ENCODE measurements at places on chromosomes 4 and X. TPM values are rescaled to one million over a fixed set of nuclear protein-coding genes. Genes with fewer than 3 reads are reported as not detected.

- no peaks in the 10 kb centered on the region for H3K27me3 ChIP-seq
- no peak overlapping the region for H3K27ac ChIP-seq
- no peaks in the 10 kb centered on the region for H3K4me1 ChIP-seq
- H3K4me3 ChIP-seq = no peak overlapping the region
- H3K36me3 ChIP-seq = no peaks in the 10 kb centered on the region
These were observed 127.2 kb downstream of the FBXW7 start for GRCh38 chr4:152408514-152409327.

DNA sequence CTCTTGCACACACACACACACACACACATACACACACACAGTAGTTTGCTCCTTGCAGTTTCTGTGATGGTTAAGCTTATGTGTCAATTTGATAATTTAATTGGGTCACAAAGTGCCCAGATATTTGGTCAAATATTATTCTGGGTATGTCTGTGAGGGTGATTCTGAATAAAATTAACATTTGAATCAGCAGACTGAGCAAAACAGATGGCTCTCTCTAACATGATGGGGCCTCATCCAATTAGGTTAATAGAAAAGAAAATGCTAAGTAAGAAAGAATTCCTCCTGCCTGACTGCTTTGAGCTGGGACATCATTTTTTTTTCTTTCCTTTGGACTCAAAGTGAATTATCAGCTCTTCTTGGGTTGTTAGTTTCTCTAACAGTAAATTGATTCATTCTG is 191.2 kb upstream of the INTU start:
- H3K27me3 ChIP-seq = no peaks in the 10 kb centered on the region
- no peak overlapping the region for H3K4me3 ChIP-seq
- H3K27ac ChIP-seq = no peak overlapping the region
- no peaks in the 10 kb centered on the region for H3K36me3 ChIP-seq
- DNase-seq = no peak
- no peaks in the 10 kb centered on the region for H3K4me1 ChIP-seq

GRCh38 chr4:176794151-176794550 is 1.4 kb upstream of the VEGFC start:
- H3K36me3 ChIP-seq = no peaks in the 10 kb centered on the region
- no peak overlapping the region for H3K4me3 ChIP-seq
- H3K27ac ChIP-seq = no peak overlapping the region
- peaks cover 13% of the 10 kb centered on the region for H3K4me1 ChIP-seq

GRCh38 chrX:48974574-48974973 is 2.9 kb upstream of the KCND1 start:
- H3K4me1 ChIP-seq = peaks cover 12% of the 10 kb centered on the region
- no peak overlapping the region for H3K27ac ChIP-seq
- no peak for DNase-seq
- no peak overlapping the region for H3K4me3 ChIP-seq

DNA sequence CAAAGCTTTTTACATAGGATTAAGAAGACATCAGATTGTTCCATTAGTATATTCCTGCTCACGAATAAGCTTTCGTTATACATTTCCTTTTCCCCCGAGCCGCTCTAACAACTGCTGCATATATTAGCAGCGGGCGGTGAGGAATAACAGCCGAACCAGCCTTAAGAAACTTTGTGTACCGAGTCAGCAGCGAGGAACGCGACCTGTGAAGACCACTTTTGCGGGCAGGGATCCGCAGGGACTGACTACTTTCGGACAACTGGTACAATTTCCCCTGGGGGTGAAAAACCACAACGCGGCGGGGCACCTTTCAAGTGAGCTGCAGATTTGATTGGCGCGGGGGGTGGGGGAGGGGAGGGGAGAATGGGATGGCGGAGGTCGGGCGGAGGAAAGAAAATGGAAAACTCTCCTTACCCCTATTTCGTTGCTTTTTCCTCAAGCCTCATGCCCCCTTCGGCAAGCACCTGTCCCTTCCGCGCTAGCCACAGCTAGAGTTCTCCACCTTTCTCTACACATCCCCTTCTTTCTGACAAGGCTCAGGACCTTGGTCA is 5.9 kb upstream of the PITX2 start:
- H3K4me1 ChIP-seq = peaks cover 15% of the 10 kb centered on the region
- DNase-seq = no peak
- H3K4me3 ChIP-seq = no peak overlapping the region
- H3K27ac ChIP-seq = no peak overlapping the region
- H3K27me3 ChIP-seq = no peaks in the 10 kb centered on the region
- no peaks in the 10 kb centered on the region for H3K36me3 ChIP-seq

- no peaks in the 10 kb centered on the region for H3K27me3 ChIP-seq
- H3K4me3 ChIP-seq = no peak overlapping the region
- no peaks in the 10 kb centered on the region for H3K36me3 ChIP-seq
- no peak for DNase-seq
- H3K4me1 ChIP-seq = peaks cover 6% of the 10 kb centered on the region
These were observed 126.0 kb downstream of the CHRDL1 start for GRCh38 chrX:110669572-110669971.

DNA sequence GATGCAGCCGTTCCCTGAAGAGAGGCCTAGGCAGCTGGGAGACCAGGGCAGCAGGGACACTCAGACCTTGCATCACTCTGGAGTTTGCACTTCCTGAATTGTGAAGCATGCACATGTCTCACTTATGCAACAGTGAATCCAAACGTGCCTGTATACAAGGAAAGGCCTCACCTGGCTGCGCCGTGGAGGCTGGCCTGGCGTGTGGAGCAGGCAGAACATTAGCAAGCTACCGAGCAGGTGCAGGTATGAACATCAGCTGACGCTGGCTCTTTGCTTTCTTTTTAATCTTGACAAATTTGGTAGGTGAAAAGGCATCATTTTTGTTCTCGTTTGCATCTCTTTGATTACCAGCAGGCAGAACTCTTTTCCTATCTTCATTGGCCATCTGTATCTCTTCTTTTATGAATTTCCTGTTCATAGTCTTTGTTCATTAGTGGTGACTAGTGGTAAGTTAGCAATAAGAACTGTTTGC is 37.1 kb upstream of the IRAK1 start:
- no peaks in the 10 kb centered on the region for H3K27me3 ChIP-seq
- H3K4me3 ChIP-seq = no peak overlapping the region
- peak; percentile 67 for DNase-seq
- no peak overlapping the region for H3K27ac ChIP-seq
- no peaks in the 10 kb centered on the region for H3K36me3 ChIP-seq

DNA sequence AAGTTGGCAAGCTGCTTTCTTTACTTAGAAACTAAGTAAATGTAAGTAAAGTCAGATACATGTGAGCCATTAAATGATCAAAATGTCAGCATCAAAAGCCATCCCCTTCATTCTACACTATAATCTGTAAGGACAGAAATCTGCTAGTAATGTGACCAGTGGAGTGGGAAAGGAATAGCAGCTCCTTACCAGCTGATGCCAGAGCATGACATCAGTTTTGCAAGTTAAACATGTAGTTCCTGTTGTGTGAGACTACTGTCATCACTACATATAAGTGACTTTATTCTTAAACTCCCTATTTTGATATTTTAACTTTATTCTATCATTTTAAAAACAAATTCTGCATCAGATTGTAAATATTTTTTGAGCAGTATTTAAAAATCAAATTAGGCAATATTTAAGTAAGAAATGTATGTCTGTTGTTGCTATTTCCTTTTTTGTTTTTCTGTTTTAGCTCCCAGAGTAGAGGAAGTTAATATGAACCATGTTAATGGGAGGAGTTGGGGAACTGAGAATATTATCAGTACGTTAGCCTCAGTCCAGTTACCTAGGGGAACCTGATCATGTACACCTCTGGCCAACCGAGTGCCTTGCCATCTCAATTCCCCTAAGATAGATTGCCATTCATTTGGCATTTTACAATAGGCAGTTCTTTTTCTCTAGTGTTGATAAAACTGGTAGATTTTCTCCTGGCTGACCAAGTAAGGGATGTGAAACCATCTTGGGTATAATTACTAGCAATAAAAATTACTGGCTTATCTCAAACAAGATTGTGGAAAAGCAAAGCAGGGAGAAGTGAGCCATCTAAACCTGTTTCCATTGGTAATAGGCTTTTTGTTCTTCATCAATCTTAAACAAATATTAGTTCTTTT is 34.7 kb downstream of the CCNI start:
- H3K27me3 ChIP-seq = no peaks in the 10 kb centered on the region
- H3K36me3 ChIP-seq = no peaks in the 10 kb centered on the region
- H3K27ac ChIP-seq = no peak overlapping the region

DNA sequence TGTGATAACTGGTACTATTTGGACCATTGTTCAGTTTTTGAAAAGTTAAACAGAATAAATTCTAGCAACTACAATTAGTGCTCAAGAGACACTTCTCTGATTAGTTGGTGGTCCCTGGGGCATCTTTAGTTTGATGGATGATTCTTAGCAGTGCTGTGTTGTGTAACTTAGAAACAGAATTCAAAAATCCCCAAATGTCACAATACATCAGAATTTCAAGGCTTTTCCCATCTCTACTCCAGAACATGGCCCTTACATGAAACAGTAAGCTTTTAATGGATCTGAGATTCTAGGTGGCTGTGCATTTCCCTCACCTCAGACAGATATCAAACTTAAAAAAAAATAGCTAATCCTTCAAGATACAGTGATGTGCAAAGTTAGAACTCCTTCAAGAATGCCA is 104.4 kb upstream of the CXCL13 start:
- no peak overlapping the region for H3K27ac ChIP-seq
- no peaks in the 10 kb centered on the region for H3K27me3 ChIP-seq
- no peaks in the 10 kb centered on the region for H3K4me1 ChIP-seq
- H3K4me3 ChIP-seq = no peak overlapping the region

GRCh38 chrX:38326086-38326485 is 1.2 kb downstream of the RPGR start:
- no peak for DNase-seq
- peaks cover 10% of the 10 kb centered on the region for H3K4me1 ChIP-seq
- H3K27me3 ChIP-seq = no peaks in the 10 kb centered on the region
- H3K4me3 ChIP-seq = no peak overlapping the region
- H3K27ac ChIP-seq = no peak overlapping the region

DNA sequence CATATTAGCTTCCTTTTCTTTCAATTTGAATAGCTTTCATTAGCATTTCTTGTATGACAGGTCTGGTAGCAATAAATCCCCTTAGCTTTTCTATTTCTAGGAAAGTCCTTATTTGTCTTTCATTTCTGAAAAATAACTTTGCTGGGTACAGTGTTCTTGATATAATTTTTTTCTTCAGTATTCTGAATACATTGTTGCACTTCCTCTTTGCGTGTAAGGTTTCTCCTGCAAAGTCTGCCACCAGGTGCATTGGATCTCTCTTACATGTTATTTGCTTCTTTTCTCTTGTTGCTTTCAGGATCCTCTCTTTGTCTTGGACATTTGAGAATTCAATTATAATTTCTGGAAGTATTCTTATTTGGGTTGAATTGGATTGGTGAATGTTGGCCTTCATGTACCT is 663.7 kb downstream of the GRXCR1 start:
- H3K4me1 ChIP-seq = no peaks in the 10 kb centered on the region
- DNase-seq = no peak
- no peak overlapping the region for H3K4me3 ChIP-seq
- no peaks in the 10 kb centered on the region for H3K27me3 ChIP-seq
- no peak overlapping the region for H3K27ac ChIP-seq

GRCh38 chrX:28205905-28206304 is 224.7 kb upstream of the DCAF8L1 start:
- H3K4me3 ChIP-seq = no peak overlapping the region
- no peaks in the 10 kb centered on the region for H3K27me3 ChIP-seq
- no peaks in the 10 kb centered on the region for H3K36me3 ChIP-seq

DNA sequence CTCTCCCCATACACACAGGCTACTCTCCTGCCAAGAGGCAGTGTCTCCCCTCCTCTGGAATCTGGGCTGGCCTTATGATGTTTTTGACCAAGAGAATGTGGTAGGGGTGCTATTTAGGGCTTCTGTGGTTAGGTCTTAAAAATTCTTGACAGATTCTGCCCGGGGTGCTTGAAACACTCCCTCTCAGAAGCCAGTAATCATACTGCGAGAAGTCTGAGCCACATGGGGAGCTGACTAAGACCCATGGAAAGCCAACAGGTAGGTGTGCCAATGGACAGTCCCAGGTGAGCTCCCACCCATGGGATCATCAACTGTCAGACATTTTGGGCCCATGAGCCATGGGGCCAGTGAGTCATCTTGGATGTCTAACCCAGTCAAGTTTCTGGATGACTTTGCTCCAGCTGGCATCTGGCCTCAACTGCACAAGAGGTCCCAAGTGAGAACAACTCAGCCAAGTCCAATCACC is 315.7 kb downstream of the FBXW7 start:
- no peak overlapping the region for H3K27ac ChIP-seq
- no peaks in the 10 kb centered on the region for H3K27me3 ChIP-seq
- DNase-seq = no peak
- H3K4me1 ChIP-seq = no peaks in the 10 kb centered on the region
- H3K4me3 ChIP-seq = no peak overlapping the region

DNA sequence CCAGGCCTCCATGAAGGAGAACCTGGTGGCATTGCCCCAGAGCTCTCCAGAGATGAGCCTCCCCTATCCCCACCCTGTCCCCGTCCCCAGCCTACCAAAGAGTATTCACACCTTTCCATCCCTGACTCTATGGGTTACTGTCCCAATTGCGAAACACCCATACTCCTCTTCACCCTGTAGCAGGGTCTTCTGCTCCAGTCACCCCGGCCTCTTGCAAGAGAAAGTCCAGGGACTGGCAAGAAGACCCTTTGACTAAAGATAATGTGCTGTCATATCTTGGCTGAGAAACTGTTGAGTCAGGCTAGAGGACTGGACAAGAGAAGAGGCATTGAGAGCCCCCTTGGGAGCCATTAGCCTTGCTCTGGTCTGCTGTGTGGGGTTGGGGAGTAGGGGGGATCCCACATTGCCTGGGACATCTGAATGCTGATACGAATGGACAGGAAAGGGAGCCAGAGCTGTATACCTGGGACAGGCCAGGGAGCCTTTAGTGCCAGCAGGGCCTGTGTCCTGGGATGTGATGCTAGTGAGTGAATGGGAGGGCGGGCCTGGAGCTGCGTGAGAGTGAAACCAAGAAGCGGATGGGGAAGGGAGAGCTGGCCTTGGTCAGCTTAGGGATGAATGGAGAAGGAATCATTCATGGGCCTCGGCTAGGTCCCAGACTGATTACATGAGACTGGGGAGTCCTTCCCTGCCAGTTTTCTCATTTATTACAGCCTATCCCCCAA is 27.1 kb downstream of the NALF2 start:
- H3K4me3 ChIP-seq = no peak overlapping the region
- H3K27me3 ChIP-seq = no peaks in the 10 kb centered on the region
- DNase-seq = no peak
- no peaks in the 10 kb centered on the region for H3K36me3 ChIP-seq
- H3K4me1 ChIP-seq = no peaks in the 10 kb centered on the region

GRCh38 chr4:26858947-26859401 is 1.7 kb upstream of the STIM2 start:
- DNase-seq = no peak
- peaks cover 45% of the 10 kb centered on the region for H3K4me1 ChIP-seq
- no peaks in the 10 kb centered on the region for H3K36me3 ChIP-seq
- no peak overlapping the region for H3K4me3 ChIP-seq
- H3K27ac ChIP-seq = peak overlapping the region; percentile 94
- no peaks in the 10 kb centered on the region for H3K27me3 ChIP-seq

GPC4 gene
- total RNA-seq = 9.3 TPM

UTP3 gene
- 15.5 TPM for total RNA-seq

PTCHD1 gene
- total RNA-seq = under 0.01 TPM

BEX5 gene
- total RNA-seq = 4.3 TPM

TBC1D1 gene
- total RNA-seq = 28.7 TPM

TLR3 gene
- total RNA-seq = 2.6 TPM

AVPR2 gene
- total RNA-seq = 0.78 TPM

EGFL6 gene
- total RNA-seq = not detected

SMR3A gene
- total RNA-seq = not detected

CFAP47 gene
- total RNA-seq = not detected

ATP1B4 gene
- not detected for total RNA-seq

All from body of pancreas (tissue), 4 donors.